ENCODE measurements at places on chromosomes 6 and 20.

- no peak for DNase-seq
Measured at GRCh38 chr6:14498748-14499147, 381.2 kb downstream of the CD83 start.

DNA sequence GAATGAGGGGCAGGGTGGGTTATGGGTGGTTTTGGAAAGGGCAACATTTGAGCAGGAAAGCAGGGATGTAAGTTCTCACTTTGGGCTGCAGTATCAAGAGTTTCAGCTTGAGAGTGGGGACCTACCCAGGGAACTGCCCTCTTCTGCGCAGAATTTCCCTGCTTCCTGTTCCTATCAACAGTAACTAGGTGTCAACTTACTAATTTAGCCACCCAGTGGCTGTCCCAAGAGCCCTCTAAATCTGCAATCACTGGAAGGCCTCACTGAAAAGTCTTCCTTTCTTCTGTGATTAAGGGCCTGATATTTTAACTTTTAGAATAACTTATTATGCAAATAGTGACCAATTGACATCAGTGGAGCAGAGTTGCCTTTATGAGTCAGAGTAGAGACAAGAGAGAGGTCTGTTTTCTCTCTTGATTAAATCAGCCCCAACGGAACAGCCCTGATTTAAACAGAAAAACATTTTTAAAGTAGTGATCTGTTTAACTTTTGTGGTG, 118.2 kb upstream of the RIPOR2 start:
- DNase-seq = no peak

GRCh38 chr6:2579241-2579761, 171.4 kb downstream of the MYLK4 start:
- DNase-seq = no peak

DNA sequence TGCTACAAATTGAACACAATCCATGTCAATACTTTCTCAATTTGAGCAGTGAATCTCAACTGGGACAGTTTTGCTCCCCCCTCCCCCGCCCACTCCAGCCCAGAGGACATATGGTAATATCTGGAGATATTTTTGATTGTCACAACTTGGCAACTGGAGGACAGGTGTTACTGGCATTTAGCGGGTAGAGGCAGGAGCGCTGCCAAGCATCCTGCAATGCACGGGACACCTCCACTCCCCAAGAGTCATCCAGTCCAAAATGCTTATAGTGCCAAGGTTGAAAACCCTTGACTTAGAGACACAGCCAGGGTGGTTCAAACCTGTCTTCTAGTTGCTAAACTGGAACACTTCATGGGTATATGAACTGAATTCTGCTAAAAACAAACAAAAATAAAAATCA, 26.9 kb upstream of the LRRC1 start:
- no peak for DNase-seq

DNA sequence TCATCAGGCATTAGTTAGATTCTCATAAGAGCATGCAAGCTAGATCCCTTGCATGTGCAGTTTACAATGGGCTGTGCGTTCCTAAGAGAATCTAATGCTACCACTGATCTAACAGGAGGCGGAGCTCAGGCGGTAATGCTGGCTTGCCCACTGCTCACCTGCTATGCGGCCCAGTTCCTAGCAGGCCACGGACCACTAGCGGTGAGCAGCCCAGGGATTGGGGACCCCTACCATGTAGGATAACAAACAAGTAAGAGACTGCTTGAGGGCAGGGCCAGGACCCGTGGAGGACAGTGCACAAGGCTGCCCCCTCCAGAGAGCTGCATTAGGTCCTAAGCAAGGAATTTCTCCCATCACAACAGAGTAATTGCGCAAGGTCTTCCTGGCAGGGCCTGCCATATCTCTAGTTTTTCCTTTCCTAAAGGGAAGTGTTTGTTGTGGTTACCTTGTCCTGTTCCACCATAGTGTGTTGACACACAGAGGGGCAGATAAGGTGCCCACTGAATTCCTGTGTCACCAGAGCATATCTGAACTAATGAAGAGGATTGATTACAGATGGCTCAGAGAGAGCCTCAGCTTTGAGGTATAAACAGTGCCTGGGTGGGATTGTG, 58.0 kb downstream of the PACRG start:
- no peak for DNase-seq

DNA sequence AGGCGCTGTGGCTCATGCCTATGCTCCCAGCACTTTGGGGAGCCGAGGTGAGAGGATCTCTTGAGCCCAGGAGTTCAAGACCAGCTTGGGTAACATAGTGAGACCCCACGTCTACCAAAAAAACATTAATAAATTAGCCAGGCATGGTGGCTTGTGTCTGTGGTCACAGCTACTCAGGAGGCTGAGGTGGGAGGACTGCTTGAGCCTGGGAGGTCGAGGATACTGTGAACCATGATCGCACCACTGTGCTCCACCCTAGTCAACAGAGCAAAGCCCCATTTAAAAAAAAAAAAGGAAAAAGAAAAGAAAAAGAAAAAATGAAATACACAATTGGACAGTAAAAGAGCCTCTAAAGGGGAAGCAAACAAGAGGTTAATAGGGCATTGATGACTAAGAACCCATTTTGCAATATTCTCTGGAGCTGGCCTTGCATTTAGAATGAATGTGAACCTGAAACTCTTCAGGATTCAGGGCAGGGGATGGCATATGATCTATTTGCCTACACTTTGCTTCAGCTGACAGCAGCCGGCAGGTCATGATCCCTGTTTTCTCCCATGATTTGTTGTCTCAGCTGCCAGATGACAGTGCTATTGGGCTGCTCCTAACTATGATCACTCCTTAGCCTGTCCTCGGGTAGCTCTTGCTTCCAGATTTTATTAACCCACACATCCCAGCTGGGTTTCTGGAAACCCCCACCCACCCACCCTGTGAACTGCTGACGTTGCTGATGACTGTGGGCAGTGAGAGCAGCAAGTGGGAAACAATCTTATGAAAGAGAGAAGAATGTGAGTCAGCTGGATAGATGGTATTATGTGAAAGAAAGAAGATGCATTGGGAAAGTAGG, 83.8 kb upstream of the ELOVL5 start:
- DNase-seq = no peak

DNA sequence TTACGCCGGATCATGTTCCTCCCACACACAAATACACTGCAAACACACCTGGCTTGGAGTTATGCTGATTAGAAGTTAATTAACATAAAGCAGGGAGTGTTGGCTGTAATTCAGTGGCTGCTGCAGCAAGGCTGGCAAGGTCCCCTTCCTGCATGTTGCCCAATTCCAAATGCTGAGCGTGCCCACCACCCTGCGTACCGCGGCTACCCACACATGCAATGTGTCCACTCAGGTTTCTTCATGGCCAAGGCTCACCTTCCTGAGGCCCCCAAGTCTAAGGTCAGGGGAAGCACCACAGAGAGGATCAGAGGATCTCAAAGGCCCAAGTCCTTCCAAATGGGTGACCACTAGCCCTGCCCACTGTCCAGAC, 11.6 kb upstream of the PRND start:
- DNase-seq = no peak

DNA sequence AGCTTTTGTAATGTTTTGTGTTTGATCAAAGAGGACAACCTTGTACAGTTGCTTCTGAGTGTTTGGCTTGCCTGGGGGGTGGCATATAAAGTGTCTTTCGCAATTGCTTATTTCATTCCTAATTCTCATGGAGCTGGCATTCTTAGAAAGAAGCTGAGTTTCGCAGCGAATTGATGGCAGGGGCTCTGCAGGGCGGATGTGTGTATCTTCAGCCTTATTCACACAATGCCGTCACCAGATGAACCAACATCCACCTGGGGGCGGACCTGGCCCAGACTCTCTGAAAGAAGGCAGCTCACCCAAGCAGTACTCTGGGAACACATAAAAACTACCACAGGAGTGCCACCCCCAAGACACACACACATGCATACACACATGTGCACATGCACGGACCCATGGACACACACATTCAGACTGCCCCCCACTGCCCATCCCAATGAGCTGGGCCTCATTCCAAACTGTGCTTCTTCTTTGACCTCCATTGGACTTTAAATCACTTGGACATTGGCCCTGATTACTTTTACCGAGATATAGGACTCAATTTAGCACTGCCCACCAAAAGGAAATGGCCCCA, 55.4 kb upstream of the FOXQ1 start:
- no peak for DNase-seq

DNA sequence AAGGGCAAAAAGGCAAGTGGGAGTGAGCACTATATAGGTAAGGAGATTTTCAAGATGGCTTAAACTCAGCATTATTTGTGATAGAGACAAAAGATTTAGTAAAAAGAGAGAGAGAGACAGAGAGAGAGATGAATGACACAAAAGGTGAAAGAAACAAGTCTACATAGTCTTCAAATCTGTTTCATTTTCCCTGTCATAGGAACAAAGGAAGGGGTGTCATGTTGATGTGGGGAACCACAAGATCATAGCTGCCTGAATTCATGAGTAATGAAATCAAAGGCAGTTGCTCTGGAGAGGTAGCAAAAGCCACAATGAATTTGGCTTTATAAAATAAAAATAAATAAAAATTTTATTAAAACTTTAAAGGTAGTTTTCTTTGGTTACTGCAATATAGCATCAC, 67.2 kb upstream of the PHIP start:
- DNase-seq = no peak

- no peak for DNase-seq
Measured at GRCh38 chr6:27776504-27776903, 135.7 kb downstream of the OR2B2 start.

GRCh38 chr6:158669145-158670035, 19.5 kb downstream of the SYTL3 start:
- no peak for DNase-seq

DNA sequence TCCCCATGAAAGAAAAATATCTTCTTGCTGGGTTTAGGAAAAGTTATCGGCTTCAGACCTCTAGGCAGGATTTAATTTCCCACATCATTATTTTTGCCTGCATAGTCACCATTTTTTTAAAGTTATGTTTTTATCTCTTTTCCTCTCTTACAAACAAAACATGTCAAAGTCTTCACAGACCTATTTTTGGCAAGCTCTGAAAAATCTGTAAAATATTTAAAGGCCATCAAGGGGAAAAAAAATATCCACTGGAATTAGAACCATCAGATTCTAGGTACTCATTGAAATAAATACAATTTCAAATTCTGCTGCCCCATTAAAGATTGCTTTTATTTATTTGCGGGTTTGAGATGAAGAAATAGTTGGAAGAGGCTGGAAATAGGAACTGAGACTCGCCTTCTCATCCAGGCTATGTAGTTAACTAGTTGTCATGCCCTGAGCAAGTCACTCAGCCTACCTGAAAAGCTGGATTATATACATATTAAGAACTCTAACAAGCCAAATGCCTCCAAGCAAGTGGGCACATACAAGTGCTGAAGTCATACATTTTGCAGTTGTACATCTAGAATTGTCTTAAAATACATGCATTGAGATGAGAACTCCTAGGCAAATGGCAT, 101.7 kb upstream of the SASH1 start:
- DNase-seq = no peak

GRCh38 chr20:62244644-62245108, 6.4 kb downstream of the OSBPL2 start:
- DNase-seq = no peak

GRCh38 chr6:148134592-148134991, 208.0 kb upstream of the SASH1 start:
- no peak for DNase-seq

- DNase-seq = no peak
Measured at GRCh38 chr6:44809258-44809657, 421.8 kb downstream of the CDC5L start.

- no peak for DNase-seq
Measured at GRCh38 chr6:68737061-68737460, 102.0 kb downstream of the ADGRB3 start.

DNA sequence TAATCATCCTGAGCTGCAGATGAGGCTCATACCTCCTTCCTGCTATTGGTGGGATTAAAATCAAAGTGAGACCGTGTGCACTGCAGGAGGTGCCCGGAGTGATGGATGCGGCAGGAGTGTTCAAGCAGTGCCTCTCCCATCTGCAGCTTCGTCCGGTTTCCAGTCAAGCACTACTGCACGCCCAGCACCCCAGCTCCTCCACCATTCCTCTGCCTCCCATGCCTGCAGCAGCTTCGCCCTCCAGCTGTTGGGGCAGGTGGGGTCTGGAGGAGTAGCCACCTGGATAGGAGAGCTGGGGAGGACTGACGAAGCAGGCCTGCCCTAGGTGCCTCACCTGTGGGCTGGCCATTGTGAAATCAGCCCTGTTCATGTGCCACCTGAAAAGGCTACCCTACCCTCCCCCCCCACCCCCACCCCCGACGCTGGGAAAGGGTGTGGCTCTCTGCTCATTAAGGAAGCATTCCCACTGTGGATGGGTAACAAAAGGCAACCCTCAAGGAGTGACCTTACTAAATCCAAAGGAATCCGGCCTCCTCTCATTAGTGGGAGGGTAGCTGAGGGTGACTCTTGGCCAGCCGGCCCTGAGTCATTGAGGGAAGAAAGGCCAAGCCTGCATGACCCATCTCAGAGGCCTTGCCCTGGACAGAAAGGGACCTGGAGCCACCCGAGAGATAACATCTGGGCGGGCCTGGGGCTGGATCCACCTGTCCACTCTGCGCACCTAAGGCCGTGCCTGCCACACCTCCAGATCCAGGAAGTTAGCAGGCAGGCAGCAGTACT, 115.9 kb upstream of the ARMC2 start:
- no peak for DNase-seq

DNA sequence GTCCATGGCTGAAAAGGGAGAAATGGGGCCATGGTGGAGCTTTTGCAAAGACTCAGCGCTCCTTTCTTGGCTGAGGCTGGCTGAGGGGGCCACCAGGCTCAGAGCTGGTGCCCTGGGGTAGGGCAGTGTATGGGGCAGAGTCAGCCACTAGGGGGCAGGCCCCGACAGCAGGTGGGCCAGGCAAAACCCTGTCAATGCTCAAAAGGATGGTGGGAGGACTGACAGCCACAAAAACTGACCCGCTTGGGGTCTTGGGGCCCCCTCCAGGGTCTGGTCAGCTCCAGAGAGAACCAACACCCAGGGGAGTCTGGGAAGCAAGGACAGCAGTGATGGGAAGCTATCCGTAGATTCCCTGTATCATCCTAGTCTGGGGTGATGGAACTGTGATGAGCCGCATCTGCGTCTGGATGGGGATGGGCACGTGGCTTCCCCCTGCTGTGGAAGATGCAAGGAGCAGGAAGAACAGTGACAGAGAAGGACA, 306.9 kb downstream of the DHX35 start:
- DNase-seq = no peak

DNA sequence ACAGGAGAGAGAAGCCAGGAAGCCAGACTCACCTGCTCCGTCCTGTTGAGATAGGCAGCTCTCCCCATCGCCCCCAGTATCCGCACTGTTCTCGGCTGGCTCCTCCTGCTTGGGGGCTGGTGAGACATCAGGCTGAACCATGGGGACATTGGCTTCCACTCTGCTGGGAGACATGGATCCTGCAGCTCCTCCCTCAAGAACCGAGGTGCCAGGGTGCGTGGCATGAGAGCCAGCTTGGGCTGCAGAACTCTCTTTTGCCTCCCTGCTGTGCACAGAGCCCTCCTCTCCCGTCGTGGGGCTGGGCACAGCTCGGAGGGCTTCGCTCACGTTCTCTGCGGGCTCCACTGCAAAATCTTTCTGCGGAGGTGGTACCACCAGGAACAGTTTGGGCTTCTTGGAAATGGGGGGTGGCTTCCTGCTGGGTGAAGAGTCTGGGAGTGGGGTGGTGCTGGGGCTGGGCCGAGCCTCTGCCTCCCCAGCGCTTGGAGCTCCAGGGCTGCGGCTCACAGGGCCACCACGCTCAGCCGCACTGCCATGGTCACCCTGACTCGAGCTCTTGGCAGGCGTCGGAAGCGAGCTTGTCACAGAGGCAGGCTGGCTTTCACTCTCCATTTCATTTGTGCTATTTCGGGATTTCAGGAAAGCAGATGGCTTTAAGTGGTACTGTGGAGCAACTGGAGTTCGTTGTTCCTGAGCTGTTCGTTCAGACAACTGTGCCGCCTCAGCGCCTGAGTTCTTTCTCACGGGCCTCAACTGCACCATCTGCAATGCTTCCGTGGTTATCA, 26.5 kb downstream of the HEBP2 start:
- no peak for DNase-seq
